ENCODE measurements at places on chromosomes 1 and 21. TPM values are rescaled to one million over a fixed set of nuclear protein-coding genes. Genes with fewer than 3 reads are reported as not detected.

NPPA gene
- total RNA-seq: not detected

IL12RB2 gene
- total RNA-seq: not detected

SPRR2F gene
- not detected for total RNA-seq

SPRR1A gene
- total RNA-seq: not detected

APOBEC4 gene
- not detected for total RNA-seq

CHI3L2 gene
- 2.5 TPM for total RNA-seq

STMN1 gene
- total RNA-seq: 248 TPM

SPATA6 gene
- 5.8 TPM for total RNA-seq

AIRE gene
- under 0.01 TPM for total RNA-seq

OR14K1 gene
- not detected for total RNA-seq

MYBPH gene
- 2.2 TPM for total RNA-seq

RNU1-3 gene
- under 0.01 TPM for total RNA-seq

ALPL gene
- total RNA-seq: 0.87 TPM

SPRR1B gene
- not detected for total RNA-seq

LMOD1 gene
- total RNA-seq: 22.2 TPM

Data from smooth muscle cell of trachea (primary cell).